ENCODE measurements at places on chromosomes 16 and 17. TPM values are rescaled to one million over a fixed set of nuclear protein-coding genes. Genes with fewer than 3 reads are reported as not detected.

Gene CRYBA1
- not detected for total RNA-seq

Gene RBFOX1
- 36.9 TPM for total RNA-seq

Gene PDE6G
- not detected for total RNA-seq

GRCh38 chr16:83214671-83215070, 587.9 kb downstream of the CDH13 start:
- H3K4me3 ChIP-seq = no peak overlapping the region
- DNase-seq = no peak
- H3K27me3 ChIP-seq = no peaks in the 10 kb centered on the region
- no peak overlapping the region for H3K27ac ChIP-seq
- H3K4me1 ChIP-seq = no peaks in the 10 kb centered on the region
- no peaks in the 10 kb centered on the region for H3K36me3 ChIP-seq

Measured in heart left ventricle (tissue), 16 donors.